KG1 (cell line): ENCODE measurements at places on chromosomes 7 and 10.

GRCh38 chr10:120371856-120372255 lies 85.2 kb upstream of the PLPP4 start:
- no peak for DNase-seq

DNA sequence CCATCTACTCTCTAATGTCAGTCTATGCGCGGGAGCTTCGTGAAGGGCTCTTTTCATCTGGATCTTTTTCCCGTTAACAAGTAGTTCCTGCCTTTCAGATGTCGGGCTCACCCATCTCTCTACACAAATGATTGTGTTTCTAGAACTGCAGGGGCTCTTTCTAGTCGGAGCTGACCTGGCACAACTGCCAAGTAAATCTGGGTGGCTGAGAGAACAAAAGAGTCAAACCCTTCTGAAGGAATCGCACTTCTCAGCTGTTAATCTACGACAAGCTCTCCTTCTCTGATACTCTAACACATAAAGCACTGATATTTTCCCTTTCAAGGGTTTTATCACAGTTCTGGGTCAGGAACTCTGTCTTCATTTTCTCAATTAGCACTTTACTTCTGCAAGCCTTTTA lies 144.7 kb downstream of the NRP1 start:
- no peak for DNase-seq

DNA sequence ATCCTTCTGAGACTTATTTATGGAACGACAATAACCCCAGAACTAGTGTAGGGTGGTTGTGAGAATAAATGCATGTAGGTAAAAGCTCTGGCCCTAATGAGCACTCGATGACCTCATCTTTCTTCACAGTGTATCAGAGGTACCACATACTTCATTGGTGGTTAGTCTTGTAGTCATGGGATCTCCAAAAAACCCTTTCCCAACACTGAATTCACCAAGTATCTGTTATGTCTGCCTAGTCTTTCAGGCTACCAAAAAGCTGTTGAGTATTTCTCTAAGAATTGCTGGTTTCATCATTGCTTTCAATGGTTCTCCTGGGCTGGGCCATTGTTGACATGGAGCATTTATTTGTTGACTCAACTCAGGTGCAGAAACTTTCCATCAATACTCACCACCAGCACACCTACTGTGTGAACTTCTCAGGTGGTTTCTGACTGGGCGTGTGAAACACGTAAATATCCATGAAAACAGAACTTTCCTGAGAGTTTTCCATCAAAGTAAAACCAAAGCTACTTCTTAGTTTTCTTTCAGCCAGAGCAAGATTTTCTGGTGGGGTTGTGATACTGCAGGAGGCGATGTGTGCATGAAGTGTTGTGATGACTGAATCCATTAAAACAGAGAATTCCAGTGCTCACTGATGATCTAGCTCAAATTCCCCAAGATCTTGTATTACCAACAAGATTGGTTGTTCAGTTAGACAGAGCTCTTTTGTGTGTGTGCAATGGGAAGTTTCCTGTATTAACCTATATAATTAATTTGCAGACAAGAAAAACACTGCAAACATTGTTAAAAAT lies 51.4 kb upstream of the SLC35B4 start:
- DNase-seq: no peak

DNA sequence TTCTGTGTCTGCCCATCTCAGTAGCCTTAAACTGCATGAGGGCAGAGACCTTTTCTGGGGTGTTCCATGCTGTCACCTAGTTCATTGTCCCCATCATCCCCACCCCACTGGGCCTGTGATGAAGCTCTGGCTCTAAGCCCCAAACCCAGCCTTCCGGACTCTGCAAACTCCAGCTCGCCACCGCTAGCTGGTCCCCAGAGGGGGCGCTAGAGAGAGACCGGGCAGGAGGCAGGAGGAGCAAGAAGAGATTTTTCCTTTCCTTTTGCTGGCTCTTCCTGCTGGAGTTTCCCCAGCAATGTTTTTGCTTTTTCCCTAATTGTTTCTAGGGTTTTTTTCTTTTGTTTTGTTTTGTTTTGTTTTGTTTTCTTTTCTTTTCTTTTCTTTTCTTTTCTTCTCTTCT lies 234.4 kb downstream of the TEX36 start:
- no peak for DNase-seq

DNA sequence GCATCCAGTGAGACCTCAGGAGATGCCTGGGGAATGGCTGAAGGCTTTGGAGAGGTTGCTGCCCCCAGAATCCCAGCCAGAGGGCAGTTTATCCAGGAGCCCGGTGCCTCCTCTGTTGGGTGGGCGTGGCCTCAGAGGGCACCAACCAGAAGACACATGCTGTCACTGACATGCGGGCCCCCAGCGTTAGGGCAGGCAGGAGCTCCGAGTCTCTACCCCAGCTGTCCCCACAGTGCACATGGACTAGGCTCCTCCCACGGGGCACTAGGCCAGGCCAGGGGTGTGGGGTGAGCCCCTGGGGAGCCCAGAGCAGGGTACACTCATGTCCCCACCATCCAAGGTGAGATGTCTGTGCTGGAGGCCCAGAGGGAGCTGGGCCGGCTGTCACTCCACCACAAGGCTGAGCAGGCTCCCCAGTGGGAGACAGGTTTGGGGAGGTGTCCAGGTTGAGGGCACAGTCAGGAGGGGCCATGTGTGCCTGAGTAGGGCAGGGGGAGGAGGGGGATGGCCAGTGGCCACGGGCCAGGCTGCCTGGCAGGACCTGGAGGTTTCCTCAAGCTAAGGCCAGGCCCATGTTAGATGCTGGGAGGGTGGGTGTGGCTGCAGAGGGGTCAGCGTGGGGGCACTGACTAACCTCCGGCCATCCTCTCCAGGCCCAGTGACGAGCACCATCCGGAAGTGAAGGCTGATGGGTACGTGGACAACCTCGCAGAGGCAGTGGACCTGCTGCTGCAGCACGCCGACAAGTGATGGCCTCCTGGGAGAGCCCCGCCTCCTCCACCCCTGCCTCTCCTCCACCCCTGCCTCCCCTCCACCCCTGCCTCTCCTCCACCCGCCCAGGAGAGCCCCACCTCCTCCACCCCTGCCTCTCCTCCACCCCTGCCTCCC lies 131.3 kb downstream of the FAM53B start:
- DNase-seq: no peak

DNA sequence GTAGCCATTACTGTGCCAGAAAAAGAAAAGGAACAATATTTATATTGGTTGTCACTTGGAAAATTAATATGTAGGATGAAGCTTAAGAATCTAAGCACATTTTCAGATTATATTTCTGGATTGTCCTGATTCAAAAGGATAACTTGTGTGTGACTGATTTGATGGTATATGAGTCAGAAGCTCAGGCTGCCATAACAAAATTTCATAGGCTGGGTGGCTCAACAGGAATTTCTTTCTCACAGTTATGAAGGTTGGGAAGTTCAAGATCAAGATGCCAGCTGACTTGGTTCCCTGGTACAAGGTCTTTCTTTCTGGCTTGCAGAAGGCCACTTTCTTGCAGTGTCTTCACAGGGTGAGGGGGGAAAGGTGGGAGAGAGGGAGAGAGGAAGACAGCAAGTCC lies 108.5 kb downstream of the ST7 start:
- no peak for DNase-seq

DNA sequence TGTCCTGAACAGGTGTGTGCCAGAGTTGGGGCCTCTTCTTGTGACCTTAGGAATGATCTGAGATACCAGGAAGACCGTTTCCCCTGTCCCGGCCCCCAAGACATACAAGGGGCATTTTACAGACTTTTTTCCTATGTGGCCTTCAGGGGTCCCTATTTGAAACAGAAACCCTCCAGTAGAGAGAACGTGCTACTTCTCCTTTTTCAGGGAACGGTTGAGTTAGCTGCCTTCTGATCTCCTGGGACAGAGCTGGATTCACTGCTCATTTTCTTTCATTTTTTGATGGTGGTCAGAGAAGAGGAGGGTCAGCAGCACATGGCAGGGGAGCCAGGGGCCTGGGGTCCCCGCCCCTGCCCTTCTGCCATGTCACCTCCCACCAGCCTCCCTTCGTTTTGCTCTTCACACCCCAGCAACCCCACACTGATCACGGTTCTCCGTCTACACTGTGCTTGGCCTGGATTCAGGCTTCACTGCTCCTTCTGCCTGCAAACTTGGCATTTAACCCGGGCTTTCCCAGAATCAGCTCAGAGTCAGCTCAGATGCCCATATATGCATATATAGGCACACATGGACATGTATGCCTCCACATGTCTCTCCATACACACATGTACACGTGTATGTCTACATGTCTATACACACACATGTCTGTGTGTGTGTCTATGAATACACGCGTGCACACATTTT lies 138.1 kb upstream of the BTBD16 start:
- DNase-seq: no peak

- DNase-seq: no peak
Observed at GRCh38 chr10:1643161-1643907, 94.0 kb downstream of the ADARB2 start.

DNA sequence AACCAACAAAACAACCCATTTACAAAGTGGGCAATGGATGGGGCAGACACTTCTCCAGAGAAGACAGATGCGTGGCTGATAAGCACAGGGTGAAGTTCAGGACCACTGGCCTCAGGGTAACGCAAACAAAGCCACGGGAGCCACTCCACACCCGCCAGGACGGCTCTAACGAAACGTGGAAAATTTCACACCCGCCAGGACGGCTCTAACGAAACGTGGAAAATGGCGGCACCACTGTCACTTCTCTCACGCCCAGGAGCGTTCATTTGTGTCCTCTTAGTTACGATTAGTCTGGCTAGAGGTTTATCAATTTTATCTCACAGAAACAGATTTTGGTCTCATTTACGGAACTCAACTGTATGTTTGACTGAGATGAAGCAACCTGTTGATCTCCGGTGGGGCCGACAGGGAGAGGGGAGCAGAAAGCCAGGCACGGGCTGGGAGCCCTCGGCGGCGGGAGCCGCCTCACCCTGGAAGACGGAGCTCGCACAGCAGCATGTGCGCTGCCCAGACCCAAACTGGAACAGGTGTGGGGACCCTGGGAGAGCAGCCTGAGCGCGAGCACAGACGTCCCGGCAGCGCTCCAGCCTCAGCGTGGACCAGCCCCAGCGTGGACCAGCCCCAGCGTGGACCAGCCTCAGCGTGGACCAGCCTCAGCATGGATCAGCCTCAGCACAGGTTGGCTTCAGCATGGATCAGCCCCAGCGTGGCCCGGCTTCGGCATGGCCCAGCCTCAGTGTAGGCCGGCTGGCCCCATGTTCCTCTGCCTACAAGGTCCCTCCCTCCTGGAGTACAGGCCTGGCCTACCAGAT lies 243.5 kb downstream of the MAD1L1 start:
- no peak for DNase-seq

DNA sequence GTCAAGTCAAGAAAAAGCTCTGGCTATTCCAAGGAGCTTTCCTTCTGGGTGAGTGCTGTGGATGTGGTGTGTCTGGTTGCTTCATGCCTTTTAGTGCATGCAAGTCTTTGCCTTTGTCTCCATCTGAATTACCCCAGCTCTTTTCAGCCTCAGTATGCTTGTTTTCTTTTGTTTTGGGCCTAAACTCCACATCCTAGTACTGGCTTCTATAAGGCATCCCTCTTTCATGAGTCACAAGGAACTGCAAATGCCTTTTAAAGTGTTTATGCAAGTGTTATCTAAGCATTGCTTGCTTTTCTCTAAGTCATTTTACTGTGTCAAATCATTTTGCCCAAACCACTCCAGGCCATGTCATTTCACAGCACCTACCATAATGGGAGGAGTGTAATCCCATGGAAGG lies 132.1 kb downstream of the PLCE1 start:
- DNase-seq: no peak

DNA sequence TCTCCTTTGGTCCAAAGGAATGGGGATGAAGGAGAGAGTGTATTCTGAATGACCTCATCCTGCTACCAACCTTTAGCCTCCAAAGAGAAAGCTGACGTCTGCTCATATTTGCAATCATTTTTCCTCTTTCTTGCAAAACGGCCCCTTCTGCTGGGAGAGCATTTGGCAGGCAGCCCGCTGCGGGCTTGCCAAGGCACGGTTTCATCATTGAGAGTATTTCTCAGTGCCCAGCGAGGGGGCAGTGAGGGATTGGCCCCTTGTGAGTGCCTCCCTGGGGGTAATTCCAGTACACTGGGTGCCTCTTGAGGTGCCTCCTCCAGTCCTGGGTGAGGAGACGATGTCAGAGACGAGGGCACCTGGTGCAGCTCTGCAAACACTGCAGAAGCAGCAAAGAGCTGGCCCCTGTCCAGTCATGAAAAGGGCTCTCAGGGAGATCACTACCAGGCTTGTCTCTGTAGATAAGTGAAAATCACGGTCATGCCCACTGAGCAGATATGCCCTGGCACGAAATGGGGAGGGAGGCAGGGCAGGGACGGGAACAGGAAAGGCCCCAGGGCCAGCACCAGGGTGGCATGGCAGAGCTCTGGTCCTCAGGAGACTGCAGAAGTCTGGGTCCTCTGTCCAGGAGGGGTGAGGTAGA lies 48.7 kb upstream of the SHH start:
- DNase-seq: no peak

DNA sequence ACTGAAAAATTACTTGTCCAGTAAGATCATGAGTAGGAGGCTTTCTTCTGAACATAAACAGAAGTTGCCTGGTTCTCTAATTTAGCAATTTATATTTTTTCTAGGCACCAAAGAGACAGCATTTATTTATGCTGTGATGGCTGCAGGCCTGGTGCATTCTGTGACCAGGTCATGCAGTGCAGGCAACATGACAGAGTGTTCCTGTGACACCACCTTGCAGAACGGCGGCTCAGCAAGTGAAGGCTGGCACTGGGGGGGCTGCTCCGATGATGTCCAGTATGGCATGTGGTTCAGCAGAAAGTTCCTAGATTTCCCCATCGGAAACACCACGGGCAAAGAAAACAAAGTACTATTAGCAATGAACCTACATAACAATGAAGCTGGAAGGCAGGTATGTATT lies 2.8 kb downstream of the WNT16 start:
- no peak for DNase-seq

DNA sequence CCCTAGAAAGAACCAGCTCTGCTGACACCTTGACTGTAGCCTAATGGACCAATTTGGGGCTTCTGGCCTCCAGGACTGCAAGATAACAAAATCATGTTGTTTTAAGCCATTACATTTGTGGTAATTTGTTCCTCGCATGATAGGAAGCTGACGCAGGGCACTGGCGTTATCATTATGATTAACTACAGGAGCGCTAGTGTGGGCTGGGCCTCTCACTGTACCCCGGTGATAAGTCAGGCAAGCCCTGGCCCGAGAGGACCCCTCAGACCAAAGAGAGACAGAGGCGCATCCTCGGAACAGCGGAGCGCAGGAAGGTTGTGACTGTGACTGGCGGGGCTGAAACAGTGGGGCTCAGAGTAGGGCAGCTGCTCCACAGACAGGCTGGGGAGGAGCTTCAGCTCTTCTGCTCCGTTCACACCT lies 150.3 kb upstream of the CHST15 start:
- DNase-seq: no peak

- DNase-seq: no peak
Observed at GRCh38 chr7:35285799-35286198, 31.9 kb upstream of the TBX20 start.

- no peak for DNase-seq
Observed at GRCh38 chr10:46025406-46025805, 5.0 kb downstream of the NCOA4 start.

- no peak for DNase-seq
Observed at GRCh38 chr10:74056050-74056818, 58.3 kb downstream of the VCL start.
